Ascending aorta (tissue), 2 donors: ENCODE measurements at places on chromosomes 2 and 18.
A peak's percentile ranks its signal among the peaks of the same experiment; 100 is the strongest.

GRCh38 chr2:10579441-10579840, 110.3 kb downstream of the NOL10 start:
- no peak for DNase-seq

DNA sequence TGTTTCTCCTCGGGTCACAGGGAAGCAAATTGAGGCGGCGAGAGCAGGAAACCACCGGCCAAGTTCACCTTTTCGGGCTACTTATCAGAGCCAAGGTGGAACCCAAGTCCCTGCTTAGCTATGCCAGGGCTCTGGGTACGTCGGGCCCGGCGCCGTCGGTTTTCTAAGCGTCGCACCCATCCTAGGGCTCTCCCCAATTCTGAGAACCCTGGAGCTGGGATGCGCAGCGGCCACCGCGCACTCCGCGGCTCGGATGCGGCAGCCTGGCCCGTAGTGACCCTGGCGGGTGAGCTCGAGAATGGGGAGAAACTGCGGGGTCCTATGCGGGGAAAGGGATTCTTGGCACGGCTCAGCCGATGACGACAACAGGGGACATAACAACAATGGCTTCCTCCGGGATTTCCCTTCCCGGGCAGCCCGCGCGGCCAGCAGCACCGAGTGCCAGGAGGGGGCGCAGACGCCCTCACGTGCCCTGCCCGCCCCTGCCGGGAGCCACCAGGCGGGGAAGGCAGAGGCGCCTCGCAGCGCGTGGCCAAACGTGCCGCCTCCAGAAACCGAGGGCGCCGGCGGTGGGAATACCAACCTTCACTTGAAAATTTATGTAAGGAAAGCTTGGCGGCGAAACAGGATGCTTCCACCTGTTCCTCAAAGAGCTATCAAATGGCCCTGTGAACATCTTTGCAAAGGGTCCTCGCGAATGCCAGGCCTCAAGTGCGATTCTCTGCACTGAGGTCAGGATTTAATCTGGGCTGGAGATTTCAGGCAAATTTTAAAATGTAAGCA, 2.1 kb upstream of the SLC30A3 start:
- DNase-seq, result peak; percentile 71

DNA sequence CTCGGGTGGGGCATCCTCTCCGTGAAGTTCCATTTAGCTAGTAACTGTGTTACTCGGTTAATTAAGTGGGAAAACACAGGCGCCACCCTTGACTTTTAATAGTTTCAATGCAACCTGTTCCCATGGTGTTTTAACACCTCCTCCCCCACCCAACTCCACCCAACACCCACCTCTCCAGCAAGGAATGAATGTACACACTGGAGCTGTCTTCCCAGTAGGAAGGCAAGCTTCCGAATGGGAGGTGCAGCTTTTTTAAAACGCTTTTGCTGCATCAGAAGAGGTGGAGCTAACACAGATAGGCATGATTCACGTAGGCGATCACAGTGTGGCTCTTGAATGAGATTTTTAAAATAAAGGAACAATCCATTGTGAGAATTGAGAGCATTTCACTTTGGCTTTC, 73.8 kb upstream of the AGAP1 start:
- DNase-seq, result no peak

DNA sequence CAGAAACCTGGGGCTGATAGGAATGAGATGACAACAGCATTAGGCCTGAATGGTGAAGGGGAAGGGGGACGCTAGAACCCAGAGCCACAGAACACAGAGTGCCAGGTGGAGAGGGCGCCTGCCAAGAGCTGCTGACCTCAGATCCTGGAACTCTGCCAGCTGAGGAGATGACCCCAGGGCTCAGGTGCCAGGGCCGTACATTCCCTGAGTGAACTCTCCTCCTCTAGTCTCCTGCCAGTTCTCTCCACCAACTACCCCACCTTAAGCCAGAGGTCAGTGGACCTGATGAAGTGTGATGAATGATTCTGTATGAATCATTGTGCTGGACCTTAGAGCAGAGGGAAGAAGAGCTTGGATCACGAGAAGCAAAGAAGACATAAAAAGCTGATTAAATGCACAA, 1582.2 kb upstream of the ACVR2A start:
- DNase-seq, result no peak

DNA sequence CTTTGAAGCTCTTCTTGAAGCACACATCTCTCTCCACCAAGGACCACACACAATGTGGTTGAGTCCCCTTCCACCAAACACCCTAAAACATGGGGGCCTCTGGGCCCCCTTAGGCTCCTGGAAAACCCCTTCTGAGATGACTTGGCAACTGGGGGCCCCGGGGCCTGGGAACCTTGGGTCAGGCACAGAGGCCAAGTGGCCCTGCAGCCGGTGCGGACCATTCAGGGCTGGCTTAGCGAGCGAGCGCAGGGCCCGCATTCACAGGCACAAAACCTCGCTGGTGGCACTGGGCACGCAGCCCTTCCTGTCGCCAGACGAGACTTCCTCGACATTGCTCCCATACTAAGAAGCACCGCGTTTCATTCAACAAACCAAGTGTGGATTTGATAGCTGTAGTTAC, 111.2 kb upstream of the ID2 start:
- peak; percentile 43 for DNase-seq

GRCh38 chr2:3630631-3631030, 27.4 kb upstream of the ALLC start:
- DNase-seq, result no peak

DNA sequence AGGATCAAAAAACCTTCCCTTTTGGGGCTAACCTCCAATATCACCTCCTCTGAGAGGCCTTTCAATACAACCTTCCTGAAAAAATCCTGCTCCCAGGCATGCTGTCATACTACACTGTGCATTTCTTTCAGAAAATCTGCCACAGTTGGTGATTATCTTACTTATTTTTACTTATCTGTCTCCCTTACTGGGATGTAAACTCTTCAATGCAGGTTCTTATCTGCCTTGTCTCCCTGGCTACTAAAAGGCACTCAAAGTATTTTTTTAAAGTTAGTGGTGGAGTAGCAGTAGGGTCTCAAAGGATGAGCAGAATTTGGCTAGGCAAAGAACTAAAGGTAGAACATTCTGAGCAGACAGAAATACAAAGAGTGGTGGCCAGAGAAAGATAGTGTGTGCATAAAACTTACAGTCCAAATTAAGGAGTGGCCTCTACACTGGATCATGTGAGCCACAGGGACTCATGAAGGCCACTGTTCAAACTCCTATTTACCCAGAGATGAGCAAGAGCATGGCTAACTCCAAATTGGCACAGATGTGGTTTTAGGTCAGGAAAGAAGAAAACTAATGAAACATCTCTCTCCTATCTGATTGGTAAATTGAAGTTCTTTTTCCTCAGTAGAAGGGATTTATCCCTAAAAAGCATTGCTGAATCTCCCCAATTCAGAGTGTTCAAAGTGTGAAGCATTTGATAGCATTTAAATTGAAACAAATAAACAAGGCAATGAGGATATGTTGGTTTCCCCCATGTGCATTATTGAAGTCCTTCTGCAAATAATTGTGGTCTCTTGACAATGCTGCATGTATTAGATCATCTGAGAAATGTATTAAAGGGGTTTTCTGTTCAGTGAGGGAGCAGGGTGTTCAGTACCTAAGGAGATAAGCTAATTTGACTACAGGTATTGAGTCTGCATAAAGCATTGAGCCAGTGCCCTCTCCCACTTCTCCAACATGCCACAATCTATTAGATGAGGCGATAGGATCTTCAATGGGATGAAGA, 285.5 kb downstream of the MREG start:
- no peak for DNase-seq

GRCh38 chr18:42106784-42107183, 151.8 kb downstream of the PIK3C3 start:
- no peak for DNase-seq

GRCh38 chr2:234795272-234795920, 156.4 kb upstream of the SH3BP4 start:
- no peak for DNase-seq

- no peak for DNase-seq
Observed at GRCh38 chr2:28681606-28682005, 70.0 kb upstream of the PPP1CB start.

DNA sequence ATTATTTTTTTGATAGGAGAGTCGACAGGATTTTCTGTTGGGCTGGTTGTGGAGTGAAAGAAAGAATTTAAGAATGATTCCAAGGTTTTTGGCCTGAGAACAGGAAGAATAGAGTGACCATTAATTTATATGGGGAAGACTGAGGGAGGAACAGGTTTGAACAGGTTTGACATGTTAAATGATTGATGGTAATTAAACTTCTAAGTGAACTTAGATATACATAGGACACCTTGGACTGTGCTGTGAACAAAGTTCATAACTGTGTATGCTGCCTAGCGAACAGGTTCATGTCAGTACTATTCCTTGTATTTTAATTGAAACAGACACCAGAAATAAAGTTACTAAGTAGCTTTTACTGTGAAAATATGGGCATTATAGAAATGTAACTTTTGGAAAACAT, 212.0 kb downstream of the SPAG16 start:
- no peak for DNase-seq

GRCh38 chr2:112577756-112578155, 6.7 kb upstream of the CHCHD5 start:
- no peak for DNase-seq
